ENCODE measurements at places on chromosomes 7 and 10.

DNA sequence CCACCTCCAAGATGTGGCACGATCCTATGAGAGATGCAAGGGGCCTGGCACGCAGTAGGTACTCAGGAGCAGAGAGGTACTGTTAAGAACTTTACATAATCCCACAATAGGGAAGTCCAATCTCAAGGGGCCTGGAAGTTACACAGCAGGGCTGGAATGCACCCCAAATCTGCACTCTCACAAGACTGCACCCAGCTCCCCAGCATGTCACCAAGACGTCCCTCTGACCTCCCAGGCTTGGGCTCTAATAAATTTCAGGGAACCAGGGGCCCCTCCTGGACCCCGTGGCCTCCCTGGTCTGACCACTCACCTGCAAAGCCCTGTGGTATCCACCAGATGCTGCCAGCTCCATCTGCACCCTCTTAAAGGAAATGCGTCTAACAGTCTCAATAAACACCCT, 94.9 kb downstream of the OAT start:
- no peak for DNase-seq

DNA sequence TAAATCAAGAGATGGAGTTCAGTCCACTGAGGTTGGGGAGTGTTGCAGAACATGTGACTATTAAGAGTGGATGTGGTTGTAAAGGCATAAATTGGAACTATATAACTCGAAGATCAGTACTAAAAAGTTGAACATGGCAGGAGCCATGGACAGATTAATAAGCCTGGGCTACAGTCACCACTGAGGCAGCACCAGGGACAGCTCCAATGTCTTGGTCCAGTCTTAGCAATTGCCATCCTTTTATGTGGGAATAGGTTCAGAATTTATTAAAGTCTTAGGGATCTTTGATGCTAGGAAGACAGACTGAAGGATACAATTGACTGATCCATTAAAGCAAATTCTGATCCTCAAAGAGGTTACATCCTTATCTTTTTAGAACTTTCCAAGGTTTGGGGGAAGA, 156.6 kb downstream of the ADRA2A start:
- DNase-seq: no peak

GRCh38 chr7:105429746-105430612, 41.3 kb upstream of the SRPK2 start:
- DNase-seq: no peak

DNA sequence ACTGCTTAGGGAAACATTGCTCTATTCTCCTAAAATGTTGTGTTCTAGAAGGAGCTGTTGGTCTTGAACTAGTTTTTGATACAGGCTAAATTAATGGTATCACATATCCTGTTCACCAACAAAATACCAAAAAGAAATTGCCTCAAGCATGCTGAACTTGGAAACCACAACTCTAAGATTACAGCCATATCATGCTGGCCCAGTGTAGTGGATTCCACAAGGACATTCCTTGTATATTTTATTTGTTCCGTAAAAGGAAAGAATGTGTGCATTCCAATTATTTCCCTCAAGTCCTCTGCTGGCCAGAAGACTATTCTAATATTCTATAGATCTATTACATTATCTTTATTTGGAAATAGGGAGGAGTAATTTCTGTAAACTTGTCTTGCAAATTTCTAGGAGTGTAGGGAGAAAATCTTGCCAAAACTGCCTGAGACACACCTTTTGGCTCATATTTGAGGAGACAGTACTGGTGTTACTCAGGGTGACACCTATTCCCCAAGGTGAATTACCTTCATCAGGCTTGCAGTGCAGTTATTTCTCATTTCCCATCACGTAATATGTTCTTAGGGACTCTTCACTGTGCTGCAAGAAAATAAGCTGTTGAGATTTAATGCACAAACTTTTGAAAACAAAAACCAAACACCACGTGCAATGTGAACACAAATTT, 1.9 kb upstream of the NEBL start:
- DNase-seq: no peak

DNA sequence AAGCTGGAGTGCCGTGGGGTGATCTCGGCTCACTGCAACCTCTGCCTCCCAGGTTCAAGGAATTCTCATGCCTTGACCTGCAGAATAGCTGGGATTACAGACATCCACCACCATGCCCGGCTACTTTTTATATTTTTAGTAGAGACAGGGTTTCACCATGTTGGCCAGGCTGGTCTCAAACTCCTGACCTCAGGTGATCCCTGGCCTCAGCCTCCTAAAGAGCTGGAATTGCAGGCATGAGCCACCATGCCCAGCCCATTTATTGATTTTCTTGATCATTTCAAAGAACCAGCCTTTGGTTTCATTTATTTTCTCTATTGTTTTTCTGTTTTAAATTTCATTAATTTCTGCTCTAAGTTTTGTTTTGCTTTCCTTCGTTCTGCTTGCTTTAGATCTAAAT, 50.3 kb downstream of the GUSB start:
- no peak for DNase-seq

Measured in smooth muscle cell of the brain vasculature (primary cell).